Activated naive CD4-positive, alpha-beta T cell treated with anti-CD3 and anti-CD28 coated beads, Interleukin-2, amount 10 ng/mL, durations not matched to agents 7 days and 5 days (primary cell): ENCODE measurements at places on chromosomes 1 and 21.

GRCh38 chr21:45736690-45737484 is 93.4 kb downstream of the PCBP3 start:
- no peak for DNase-seq

DNA sequence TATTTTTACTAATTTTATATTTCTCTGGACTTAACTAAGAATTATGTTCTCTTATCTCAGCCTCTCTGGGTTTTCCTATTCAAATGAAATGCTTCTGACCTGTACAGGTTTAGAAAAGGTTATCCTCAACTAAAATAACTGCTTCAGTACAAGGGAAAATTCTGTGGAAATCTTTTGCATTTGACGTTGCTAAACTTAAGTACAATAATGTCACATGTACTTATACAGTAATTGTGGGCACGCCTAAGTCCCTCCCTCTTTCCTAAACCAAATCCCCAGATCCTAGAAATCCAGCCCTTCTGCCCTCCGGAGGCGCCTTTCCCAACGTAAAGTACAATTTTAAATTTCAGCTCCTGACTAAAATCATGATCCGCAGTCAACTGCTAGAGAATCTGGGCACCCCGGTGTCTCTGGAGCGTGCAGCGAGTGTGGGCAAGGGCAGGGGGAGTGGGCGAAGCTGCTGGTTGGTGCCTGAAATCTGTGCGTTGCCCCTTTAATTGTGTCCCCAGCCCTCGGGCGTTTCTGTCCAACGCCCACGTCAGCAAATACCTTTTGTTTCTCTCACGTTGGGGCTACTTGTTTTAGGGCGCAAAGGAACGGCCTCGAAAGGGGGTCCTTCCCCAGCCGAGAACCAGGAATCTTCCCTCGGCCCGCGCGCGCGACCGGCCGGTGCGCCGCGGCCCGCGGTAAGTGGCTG is at the start of gene ZBTB8A:
TSS of gene ZBTB8A (plus strand) at position 541 of the 697 bp plus-strand sequence. CDS start 53,505 bp downstream, outside the sequence.
- peak; percentile 31 for DNase-seq

DNA sequence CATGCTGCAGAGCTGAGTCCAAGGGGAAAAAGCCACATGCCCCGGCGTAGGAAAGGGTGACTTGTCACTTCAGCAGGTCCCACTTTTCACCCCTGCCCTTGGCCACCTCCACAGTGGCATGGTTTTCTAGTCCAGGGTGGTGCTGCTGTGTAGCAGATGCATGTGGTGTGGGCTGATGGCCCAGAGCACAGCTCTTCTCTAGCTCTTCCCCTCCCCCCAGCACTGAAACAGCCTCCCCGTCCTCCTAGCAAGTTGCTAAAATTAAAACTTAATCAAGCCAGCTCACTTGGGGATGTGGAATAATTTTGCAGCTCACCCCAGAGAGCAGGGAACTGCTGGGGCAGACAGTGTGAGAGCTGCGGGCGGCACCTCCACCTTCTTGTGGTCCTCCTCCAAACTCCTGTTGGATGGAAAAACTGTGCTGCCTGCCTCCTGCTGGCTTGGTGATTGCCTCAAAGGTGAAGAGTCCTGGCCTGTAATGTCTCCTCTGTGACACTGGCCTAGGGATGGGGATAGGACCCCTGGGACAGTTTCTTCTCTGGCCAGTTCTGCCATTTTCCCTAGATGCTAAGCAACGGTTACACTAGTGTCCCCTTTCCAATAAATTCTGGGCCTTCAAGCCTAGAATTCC is 91.6 kb downstream of the RNF220 start:
- DNase-seq, result no peak

GRCh38 chr1:219639876-219640577 is 27.1 kb upstream of the ZC3H11B start:
- no peak for DNase-seq

GRCh38 chr1:248862998-248863881 is 4.4 kb upstream of the ZNF692 start:
- DNase-seq, result peak; percentile 90

DNA sequence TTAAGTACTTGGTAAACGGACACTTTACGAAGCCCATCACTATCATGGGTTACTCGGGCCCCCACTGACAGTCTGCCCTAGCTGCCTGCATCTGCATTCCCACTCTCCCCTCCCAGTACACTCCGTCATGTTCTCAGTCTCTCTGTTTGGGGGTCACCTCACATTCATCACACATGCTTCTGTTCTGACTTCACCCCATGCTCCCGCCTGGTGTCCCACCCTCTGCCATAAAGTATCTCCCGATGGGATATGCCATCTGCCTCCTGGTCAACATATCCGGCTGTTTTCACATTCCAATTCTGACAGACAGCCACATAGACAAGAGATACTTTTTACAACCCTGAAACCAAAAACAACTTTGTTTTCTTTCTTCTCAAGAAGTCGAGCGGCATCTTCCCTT is 1.0 kb downstream of the OLFML2B start:
- no peak for DNase-seq

DNA sequence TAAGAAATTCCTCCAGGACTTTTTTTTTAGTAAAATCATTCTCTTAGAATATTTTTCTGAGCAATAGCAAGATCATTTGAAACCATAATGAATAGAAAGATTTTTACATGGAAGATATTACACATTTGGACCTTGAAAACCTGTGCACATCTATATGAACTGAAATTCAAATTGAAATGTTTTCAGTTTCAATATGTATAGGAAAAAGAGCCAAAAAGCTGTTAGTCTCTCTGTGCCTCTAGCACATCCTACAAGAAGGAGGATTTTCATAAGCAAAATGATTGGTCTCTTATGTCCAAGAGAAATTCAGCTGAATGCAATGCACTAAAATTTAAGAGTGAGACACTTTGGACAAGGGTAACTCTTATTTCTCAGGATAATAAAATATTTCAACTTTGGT is 8.2 kb downstream of the HMCN1 start:
- no peak for DNase-seq

GRCh38 chr1:110676970-110677369 is 2.2 kb upstream of the KCNA3 start:
- no peak for DNase-seq

GRCh38 chr1:6489799-6490180 is 1.7 kb downstream of the PLEKHG5 start:
- peak; percentile 85 for DNase-seq

GRCh38 chr1:198387587-198387986 is 152.9 kb downstream of the ATP6V1G3 start:
- DNase-seq, result no peak

DNA sequence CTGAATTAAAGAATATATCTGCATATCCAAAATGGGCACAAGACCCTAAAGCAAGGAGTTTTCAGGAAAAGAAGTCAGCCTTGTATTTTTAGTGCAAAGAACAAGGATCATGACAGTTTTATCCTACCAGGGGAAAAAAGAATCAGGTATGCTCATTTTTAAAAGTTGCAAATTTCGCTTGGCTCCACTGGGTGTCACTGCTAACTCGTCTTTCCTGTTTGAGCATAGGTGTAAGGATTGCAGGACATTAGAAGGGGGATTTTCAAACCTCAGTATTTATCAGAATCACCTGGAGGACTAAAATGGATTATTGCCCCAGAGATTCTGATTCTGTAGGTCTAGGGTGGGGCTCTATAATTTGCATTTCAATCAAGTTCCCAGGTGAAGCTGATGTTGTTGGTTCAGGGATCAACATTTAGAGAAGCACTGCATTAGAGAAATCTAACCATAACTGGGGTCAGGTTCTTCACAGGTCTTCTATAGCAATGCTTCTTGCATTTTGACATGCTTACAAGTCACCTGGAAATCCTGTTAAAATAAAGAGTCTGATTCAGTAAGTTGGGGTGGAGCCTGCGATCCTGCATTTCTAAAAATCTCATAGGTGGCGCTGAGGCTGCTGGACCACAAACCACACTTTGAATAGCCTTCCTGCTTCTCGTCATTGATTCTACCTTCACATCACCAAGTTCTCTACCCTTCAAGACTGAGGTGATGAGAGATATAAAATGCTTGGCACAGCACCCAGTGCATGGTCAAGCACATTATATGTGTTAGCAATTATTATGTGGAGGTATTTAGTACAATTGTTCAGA is 39.6 kb downstream of the NUF2 start:
- peak; percentile 20 for DNase-seq

DNA sequence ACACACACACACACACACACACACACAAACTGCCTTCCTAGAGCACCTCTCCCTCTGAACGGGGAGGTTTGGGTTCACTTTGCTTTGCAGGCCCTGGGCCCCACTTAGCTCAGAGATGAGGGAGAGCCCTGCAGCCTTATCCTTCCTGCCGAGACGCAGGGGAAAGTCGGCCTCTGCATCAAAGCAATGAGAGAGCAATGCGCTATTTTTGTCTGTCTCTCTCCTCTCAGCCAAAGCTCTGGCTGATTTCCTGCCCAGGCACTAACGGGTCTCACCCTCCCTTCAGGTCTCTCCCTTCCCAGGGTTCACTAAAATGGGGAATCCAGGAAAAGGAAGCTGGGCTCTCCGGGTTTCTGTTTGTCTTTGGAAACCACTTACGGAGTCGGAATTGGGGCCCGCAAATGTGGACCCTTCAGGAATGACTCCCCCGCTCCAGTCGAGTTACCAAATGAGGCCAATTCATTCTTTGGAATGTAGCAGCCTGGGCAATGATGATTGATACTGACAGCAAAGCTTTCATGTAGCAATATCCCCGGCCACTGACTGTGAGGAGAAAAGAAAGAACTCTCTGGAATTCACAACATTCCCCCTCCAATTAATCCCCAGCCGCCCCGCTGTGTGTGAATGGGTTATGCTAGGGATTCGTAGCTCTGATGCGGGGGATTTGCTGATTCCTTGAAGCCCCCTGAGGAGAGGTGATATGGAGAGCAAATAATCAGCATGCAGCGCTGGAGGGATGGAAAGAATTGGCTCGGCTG is 61.5 kb upstream of the WLS start:
- DNase-seq, result no peak

GRCh38 chr1:95116580-95117206 is 462 bp upstream of the TLCD4 start:
- DNase-seq, result peak; percentile 61

DNA sequence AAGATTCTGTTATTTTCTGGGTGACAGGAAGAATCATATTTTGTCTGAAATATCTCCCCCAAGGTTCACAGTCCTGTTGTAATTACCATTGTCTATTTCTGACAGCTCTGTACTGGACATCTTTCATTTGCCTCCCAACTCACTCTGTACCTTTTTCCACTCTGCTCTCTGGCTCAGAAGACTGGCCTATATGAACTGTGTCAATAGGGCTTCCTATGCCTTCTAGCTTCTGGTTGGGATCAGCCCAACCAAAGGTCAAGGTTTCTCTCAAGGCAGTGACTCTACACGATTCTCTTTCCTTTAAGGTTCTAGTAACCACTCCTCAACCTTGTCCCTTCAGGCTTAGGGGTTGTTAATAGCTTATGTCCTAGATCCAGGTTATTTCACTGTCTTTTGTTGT is 17.5 kb downstream of the KLHL12 start:
- no peak for DNase-seq

GRCh38 chr1:9465640-9466039 is 73.6 kb upstream of the SLC25A33 start:
- no peak for DNase-seq

DNA sequence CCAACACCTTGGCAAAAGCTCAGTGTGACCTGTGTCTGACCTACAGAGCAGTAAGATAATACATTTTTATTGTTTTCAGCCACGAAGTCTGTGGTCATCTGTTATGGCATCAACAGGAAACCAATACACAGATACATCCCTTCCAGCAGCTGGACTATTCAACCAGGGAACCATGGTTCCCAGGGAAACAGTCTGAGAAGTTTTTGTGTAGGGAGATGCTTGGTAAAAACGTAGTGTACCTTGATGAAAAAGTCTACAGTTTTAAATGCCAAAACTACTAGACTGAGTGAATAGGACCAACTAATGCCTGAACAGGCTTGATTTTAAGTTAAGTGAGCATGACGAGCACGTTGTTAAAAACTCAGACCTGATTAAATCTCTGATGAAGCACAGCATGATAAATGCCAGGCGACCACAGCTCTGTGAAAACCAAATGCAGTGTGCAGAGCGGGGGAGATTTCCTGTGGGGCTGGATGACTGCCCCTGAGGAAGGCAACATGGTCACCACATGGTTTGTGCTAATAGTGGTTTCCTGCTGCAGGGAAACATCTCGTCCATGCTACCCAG is 228.9 kb downstream of the TNR start:
- no peak for DNase-seq

DNA sequence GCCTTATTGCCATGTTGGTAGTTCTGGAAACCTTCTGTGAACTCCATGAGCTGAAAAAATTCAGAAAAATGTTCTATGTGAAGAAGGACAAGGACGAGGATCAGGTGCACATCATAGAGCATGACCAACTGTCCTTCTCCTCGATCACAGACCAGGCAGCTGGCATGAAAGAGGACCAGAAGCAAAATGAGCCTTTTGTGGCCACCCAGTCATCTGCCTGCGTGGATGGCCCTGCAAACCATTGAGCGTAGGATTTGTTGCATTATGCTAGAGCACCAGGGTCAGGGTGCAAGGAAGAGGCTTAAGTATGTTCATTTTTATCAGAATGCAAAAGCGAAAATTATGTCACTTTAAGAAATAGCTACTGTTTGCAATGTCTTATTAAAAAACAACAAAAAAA is 57.4 kb downstream of the KCNK1 start:
- DNase-seq, result no peak

- DNase-seq, result no peak
Measured at GRCh38 chr1:153495536-153495935, 35.1 kb upstream of the S100A7 start.

- no peak for DNase-seq
Measured at GRCh38 chr1:184418652-184419349, 32.0 kb downstream of the C1orf21 start.

DNA sequence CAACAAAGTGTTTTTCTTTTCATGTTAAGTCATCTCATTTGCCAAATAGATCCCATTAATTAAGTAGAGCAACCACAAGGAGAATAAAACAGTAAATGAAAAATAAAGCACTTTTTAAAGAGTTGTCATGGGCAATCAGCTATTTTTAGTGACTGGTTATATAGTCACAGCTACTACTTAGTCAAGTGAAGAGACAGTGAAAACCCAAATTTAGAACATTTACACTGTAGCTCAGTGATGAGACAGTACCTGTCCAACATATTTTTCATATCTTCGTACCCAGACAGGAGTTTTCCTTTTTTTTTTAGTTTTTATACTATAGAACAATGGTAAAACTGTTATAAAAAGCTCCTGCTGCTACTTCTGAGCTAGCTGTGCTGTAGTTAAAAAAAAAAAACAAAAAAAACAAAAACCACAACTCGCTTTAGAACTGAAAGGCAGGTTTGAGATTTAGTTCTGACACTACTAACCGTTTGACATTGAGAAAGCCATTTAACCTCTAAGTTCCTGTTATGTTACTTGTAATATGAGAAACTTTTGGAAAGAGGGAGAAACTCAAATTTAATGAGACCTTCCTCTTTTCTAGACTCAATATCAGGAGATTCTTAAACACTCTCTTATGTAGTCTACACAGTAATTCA is 777.5 kb downstream of the ADGRL2 start:
- DNase-seq, result no peak

GRCh38 chr1:88075813-88076212 is 608.3 kb upstream of the PKN2 start:
- DNase-seq, result no peak

DNA sequence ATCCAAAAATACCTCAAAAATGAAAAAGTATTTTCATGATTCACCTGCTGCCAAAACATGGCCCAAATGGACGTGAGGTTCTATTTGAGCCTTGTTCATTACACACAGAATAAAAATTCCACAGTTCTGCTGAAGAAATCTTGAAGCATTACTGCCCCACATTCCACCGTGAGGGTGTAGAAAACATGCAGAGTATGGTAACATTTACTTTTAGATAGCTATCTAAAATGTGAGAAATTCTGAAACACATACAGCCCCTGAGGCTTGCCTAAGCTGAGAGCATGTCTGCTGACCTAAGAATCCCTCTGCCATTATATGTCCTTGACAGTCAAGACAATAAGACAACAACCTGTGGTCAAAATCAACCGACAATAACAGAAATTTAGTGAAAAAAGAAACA is 186.5 kb downstream of the DSCAM start:
- DNase-seq, result no peak
